Panc1 (cell line): ENCODE measurements at places on chromosomes 11 and 22. TPM values are rescaled to one million over a fixed set of nuclear protein-coding genes. Genes with fewer than 3 reads are reported as not detected.

DNA sequence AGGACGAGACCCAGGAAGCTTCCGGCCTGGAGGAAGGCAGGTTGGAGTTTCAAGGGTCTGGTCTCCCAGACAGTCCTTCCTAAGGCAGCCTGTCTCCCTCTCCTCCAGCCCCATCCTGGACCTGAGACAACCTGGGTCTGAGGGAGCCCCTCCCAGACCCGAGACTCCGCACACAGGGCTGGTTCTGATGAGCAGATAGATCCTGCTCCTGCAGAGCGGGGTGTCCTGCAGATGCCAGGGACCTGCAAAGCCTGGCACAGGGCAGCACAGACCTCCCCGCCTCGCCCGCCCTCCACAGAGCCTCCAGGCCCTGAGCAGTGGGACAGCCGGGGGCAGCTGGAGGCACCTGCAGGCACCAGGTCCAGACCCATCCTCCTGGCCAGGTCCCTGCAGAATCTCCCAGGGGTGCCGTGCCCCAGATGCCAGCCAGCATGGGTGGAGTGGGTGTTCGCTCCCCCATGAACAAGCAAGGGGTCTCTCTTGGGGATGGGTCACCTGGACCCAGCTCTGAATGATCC, 7.8 kb downstream of the PIM3 start:
- H3K4me1 ChIP-seq: peaks cover 63% of the 10 kb centered on the region
- no peaks in the 10 kb centered on the region for H3K27me3 ChIP-seq
- H3K27ac ChIP-seq: no peak overlapping the region; the same call in 1 of the 2 replicates
- H3K36me3 ChIP-seq: no peaks in the 10 kb centered on the region; the same call in 1 of the 2 replicates
- DNase-seq: no peak

DNA sequence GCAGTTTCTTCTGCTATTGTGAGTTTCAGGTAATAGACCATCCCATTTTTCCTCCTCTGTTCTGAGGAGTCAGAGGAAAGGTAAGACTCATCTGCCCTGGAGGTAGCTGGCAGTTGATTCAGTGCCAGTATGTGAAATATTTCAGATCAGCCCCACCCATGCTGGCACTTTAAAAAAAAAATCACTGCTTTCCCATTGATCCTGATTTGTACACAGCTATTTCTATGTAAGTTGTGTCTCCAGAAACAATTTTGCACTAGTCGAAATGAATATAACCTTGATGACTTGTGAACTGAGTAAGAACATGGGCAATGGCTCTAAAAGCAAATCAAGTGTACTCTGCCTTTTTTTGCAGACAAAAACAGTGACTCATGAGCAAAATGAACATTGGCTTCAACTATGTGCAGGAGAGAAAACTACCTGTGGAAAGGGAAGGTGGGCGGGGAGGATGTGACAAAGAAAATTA, 82.0 kb upstream of the OR5AK2 start:
- no peaks in the 10 kb centered on the region for H3K27me3 ChIP-seq
- no peaks in the 10 kb centered on the region for H3K4me1 ChIP-seq
- H3K27ac ChIP-seq: no peak overlapping the region
- DNase-seq: no peak
- no peak overlapping the region for H3K4me3 ChIP-seq

DNA sequence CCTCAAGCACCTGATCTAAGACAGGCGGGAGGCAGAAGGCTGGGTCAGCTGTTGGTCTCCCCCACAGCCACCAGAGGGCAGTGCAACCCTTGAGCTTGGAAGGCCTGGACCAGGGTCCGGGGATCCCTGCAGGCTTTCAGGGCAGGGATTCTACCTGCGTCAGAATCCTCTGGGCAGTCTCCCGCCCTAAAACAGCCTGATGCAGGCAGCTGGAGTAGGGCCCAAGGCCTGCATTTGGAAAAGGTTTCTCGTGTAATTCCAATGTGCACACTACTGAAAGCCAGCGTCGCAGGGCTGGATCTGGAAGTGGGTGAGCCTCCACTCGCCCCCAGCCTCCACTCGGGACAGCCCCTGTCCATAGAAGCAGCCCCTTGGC, 31.8 kb downstream of the BID start:
- DNase-seq: peak; percentile 27
- H3K4me3 ChIP-seq: no peak overlapping the region
- H3K36me3 ChIP-seq: no peaks in the 10 kb centered on the region
- peaks cover 32% of the 10 kb centered on the region for H3K4me1 ChIP-seq
- peak overlapping the region; percentile 70; the same call in 1 of the 2 replicates for H3K27ac ChIP-seq
- no peaks in the 10 kb centered on the region for H3K27me3 ChIP-seq

- H3K27me3 ChIP-seq: 0 out of 2 replicates have a peak, but pooled peaks cover 2% of the 10 kb centered on the region
- peaks cover 15% of the 10 kb centered on the region for H3K4me1 ChIP-seq
- peak; percentile 38 for DNase-seq
- H3K27ac ChIP-seq: peak overlapping the region; percentile 91
- H3K4me3 ChIP-seq: peak overlapping the region; percentile 85
- H3K36me3 ChIP-seq: no peaks in the 10 kb centered on the region
These were observed 734 bp downstream of the PRDM11 start for GRCh38 chr11:45147017-45147728.

Gene C11orf97
- not detected for total RNA-seq

Gene CASP5
- not detected for total RNA-seq

DNA sequence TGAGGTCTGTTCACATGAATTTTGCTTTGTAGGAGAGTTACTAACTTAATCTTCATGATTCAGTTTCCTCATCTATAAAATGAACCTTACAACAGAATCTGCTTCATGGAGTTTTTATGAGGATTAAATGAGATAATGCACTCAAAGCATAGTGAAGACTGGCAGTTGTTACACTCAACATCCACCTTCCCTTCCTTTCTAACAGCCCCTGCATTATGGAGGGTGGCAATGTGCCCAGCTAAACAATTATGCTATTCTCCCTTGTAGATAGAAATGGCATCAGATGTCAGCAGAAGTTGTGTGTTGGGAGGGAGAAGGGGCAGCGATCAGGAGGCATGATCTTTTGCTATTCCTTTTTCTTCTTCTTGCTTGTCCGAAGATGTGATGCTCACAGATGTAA, 6.5 kb downstream of the POU2AF1 start:
- H3K27me3 ChIP-seq: 0 out of 2 replicates have a peak, but pooled peaks cover 2% of the 10 kb centered on the region
- H3K36me3 ChIP-seq: no peaks in the 10 kb centered on the region

DNA sequence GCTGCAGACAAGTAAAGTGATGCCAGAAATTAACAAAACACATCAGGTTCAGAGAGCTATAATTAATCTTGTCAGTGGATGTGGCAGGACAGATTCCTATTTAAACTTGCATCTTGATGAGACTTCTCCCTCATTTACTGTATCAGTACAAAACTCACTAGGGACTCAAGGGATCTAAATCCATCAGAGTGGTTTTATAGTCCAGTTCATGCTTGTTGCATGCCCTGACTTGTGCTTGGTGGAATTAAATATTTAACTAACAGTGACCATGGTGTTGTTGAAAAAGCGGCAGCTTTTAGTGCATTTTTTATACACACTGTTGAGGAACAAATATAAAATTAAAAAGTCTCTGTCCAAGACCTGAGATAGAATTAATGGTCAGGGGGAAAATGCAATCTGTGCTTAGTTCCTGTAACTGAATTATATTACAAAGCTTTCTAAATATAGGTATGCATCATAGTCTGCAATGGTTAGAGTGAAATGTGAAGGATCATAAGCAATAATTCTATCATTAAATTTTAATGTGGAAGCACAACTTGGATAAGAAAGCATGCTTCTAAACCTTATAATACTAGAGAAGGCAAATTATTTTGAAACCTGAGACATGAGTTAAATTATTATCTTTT, 1475.5 kb upstream of the TENM4 start:
- H3K27ac ChIP-seq: no peak overlapping the region
- no peak for DNase-seq
- no peaks in the 10 kb centered on the region for H3K36me3 ChIP-seq
- no peaks in the 10 kb centered on the region for H3K4me1 ChIP-seq
- no peaks in the 10 kb centered on the region for H3K27me3 ChIP-seq
- no peak overlapping the region for H3K4me3 ChIP-seq

DNA sequence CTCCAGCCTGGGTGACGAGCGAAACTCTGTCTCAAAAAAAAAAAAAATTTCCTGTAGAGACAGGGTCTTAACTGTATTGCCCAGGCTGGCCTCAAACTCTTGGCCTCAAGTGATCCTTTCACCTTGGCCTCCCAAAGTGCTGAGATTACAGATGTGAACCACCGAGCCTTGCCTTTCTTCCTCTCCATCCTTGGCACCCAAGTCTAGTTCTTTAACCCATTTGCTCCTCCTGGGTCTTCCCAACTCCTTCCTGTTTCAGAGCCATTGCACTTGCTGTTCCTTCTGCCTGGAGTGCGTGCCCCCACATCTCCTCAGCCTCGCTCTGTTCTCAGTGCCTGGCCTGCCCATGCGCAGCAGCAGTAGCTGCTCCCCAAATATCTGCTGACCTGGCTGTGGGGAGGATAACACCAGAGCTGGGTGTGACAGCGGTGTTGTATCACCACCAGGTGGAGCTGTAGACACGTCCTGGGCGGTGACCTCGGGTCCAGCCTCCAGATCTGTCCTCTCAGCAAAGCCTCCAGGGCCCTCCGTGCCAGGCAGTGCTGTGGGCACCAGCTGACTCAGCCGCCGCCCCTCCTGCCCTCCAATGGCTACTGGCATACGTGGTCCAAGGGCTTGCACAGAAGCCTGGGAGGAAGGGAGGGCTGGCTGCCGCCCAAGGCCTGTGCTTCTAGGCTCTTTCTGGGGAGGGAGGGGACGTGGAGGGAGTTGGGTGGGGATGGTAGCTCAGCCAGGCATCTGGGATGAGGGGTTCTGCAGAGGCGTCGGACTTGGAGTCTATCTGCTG, 22.0 kb downstream of the TEF start:
- H3K27me3 ChIP-seq: no peaks in the 10 kb centered on the region
- H3K4me3 ChIP-seq: no peak overlapping the region
- DNase-seq: no peak
- H3K4me1 ChIP-seq: no peaks in the 10 kb centered on the region
- no peaks in the 10 kb centered on the region for H3K36me3 ChIP-seq

GRCh38 chr11:116773203-116774097, 663 bp upstream of the BUD13 start:
- peak overlapping the region; percentile 96 for H3K4me3 ChIP-seq
- H3K27ac ChIP-seq: peak overlapping the region; percentile 95
- peaks cover 11% of the 10 kb centered on the region for H3K36me3 ChIP-seq
- peaks cover 20% of the 10 kb centered on the region for H3K4me1 ChIP-seq
- H3K27me3 ChIP-seq: no peaks in the 10 kb centered on the region

DNA sequence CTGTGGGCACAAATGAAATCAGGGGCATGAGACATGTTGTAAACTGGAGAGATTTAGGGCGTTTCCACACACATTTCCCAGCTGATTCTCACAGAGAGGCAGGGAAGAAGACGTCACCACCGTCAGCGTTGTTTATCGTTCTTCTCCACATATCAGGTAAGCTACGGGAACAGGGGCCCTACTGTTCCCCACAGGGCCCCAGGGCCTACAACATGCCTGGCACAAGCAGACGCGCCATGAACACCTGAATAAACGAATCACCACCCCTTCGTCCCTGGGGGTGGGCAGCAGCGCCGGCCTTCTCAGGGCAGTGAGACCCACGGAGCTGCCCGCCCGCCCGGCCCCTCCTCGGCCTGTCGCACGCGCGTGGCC, 342 bp downstream of the EFCAB6 start:
- no peak for DNase-seq
- peaks cover 7% of the 10 kb centered on the region for H3K4me1 ChIP-seq
- H3K27me3 ChIP-seq: no peaks in the 10 kb centered on the region

DNA sequence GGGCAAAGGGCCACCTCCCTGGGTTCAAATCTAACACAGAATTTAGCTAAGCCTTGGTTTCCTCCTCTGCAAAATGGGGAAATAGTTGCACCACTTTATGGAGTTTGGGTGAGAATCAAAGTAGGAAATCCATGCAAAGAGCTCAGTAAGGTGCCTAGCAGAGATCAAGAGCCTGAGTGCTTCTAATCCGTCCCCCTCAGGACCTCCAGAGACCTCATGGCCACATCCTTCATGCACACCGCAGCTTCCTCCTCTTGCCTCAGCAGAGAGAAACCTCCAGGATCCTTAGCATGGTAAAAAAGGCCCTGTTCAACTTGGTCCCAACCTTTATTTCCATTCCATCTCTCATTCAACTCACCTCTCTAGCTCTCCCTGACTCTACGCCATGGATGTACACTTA, 37.8 kb upstream of the NAV2 start:
- H3K36me3 ChIP-seq: no peaks in the 10 kb centered on the region
- peaks cover 3% of the 10 kb centered on the region for H3K4me1 ChIP-seq
- H3K4me3 ChIP-seq: no peak overlapping the region
- no peak overlapping the region for H3K27ac ChIP-seq
- no peak for DNase-seq
- no peaks in the 10 kb centered on the region for H3K27me3 ChIP-seq

Gene OR52I2
- total RNA-seq: not detected

Gene CLMP
- total RNA-seq: 1.5 TPM

Gene ALX4
- 1.0 TPM for total RNA-seq

DNA sequence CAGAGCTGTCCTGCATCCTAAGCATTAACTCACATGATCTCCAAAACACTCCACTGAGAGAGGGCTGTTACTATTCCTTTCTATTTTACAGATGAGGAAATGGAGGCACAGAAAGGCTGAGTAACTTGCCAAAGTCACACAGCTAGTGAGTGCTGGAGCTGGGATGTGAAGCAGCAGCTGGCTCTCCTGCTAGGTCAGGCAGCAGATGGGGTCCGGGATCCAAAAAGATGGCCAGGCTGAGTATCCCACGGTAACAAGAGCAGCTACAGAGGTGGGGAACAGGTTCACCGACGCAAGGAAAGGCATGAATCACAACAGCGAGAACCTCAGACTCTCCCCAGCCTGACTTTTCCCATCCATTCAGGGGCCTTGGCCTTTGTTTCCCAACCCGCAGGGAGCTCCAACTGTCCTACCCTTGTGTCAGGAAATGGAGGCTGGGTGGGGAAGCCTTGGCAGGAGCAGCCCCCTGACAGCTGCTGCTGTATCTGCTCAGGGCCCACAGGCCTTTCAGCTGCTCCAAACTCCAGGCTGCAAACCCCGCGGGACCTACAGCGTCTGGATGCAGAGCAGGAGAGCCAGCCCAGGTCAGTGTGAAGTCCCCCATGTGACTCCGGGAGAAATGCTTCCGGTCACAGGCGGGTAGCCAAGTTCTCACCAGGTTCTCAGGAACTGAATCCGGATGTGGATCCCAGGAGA, 29.5 kb downstream of the DKK3 start:
- H3K4me3 ChIP-seq: no peak overlapping the region
- no peaks in the 10 kb centered on the region for H3K36me3 ChIP-seq
- no peaks in the 10 kb centered on the region for H3K27me3 ChIP-seq
- no peak for DNase-seq

- no peak overlapping the region for H3K27ac ChIP-seq
- DNase-seq: no peak
- no peaks in the 10 kb centered on the region for H3K4me1 ChIP-seq
- H3K27me3 ChIP-seq: no peaks in the 10 kb centered on the region
- H3K4me3 ChIP-seq: no peak overlapping the region
These were observed 6.8 kb upstream of the WNT7B start for GRCh38 chr22:45983797-45984196.

DNA sequence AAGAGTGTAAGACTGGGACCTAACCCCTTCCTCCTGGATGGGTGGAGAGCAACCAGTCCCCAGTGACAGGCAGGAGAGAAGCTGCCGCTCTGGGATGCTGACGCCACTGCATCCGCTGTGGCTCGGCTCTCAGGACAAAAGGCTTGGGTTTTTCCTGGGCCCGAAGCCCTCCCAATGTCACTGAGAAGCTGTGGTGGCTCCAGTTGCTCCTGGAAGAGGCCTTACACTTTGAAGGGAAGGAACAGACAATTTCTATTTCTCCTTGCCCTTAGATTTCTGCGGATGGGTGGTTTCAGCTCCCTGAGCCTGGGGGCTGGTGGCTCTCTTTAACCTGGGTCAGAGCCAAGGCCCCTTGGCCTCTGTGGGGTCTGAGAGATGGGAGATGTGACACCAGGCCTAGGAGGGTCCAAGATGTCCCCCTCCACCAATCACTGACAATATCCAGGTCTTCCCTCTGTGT, 21.4 kb downstream of the TPBGL start:
- no peak overlapping the region for H3K4me3 ChIP-seq
- no peak for DNase-seq
- no peaks in the 10 kb centered on the region for H3K27me3 ChIP-seq
- H3K27ac ChIP-seq: no peak overlapping the region
- H3K4me1 ChIP-seq: peaks cover 35% of the 10 kb centered on the region
- H3K36me3 ChIP-seq: 0 out of 2 replicates have a peak, but pooled peaks cover 2% of the 10 kb centered on the region

Gene RFPL1
- not detected for total RNA-seq

Gene RBFOX2
- 81.1 TPM for total RNA-seq
